ENCODE measurements at places on chromosomes 1 and 21.

DNA sequence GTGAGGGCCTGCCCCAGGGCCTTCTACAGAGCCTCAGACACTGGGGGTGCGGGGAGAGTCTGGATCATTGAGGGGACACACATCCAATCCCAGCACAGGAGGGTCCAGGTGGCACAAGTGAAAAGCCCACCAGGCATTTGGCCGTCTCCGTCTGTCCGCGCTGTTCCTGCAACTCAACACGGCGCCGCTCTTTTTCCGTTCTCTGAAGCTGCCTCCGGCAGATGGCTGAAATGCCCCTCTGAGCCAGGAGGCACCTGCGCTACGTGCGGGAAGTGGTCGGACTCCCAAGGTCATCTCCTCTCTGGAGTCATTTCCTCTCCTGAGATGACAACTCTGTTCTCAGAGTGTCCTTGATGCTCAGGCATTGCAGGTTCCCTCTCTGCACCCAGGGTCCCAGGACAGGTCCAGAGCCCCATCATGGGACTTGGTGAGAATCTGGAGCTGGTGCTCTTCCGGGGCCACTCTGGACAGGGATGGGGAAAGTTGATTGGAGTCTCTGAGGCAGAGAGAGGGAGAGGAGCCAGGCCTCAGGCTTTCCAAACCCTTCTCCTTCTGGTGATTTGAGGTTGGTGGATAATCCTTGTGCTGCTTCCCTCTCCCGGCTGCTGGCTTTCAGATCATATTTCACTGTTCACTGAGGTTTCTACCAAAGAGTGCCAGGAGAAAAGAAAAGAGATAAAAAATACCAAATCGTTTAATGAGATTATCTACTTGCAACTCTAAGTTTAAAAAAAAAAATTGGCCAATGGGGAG lies 14.0 kb upstream of the MIXL1 start:
- DNase-seq: no peak

DNA sequence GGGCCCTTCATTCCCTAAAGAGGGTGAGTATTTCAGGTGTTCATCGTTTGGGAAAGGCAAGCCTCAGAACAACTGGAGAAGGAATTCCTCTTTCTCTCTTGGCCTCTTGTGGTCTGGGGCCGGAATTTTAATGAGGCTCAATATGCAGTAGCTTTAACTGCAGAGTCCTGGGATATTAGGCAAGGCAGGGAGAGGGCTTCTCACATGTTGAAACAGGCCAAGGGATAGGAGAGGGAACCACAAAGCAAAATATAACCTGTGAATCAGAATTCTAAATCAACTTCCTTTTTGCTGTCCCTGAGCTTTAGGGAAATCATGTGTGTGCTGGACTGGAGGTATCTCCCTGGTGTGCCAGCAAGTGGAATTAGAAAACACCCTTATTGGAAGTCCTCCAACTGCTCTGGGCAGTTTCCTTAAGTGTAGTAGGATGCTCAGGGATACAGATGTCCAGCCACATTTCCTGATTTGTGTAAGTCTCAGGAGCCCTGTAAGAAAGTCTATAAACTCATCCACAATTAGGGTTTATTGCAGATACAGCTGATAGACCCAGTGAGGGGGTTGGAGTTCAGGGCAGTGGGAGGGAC lies 215.8 kb upstream of the ZRANB2 start:
- no peak for DNase-seq

GRCh38 chr1:151807131-151807530 lies 1.9 kb upstream of the LINGO4 start:
- DNase-seq: no peak

GRCh38 chr1:206633708-206634121 lies 1.6 kb upstream of the DYRK3 start:
- DNase-seq: peak; percentile 96

DNA sequence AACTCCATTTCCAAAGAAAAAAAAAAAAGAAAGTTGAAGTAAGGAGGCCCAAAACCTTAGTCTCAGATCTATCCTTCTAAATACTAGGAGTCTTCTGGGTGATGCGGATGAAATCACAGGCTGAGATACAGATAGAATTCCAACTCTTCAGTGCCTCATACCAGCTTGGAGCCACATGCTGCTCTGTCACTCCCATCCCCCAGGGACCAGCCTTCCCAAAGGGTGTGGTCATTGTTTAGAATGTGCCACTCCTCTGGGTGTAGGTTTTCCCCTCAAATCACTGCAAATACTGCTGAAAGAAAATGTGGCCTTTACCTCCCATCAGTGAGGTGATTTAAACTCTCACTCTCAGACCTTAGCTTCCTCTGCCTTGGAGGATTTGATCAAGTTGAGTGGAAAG lies 112.9 kb downstream of the CDC7 start:
- DNase-seq: peak; percentile 33

GRCh38 chr1:1061682-1062345 lies 12.3 kb downstream of the RNF223 start:
- no peak for DNase-seq

GRCh38 chr1:219463636-219464035 lies 149.3 kb downstream of the ZC3H11B start:
- DNase-seq: no peak

DNA sequence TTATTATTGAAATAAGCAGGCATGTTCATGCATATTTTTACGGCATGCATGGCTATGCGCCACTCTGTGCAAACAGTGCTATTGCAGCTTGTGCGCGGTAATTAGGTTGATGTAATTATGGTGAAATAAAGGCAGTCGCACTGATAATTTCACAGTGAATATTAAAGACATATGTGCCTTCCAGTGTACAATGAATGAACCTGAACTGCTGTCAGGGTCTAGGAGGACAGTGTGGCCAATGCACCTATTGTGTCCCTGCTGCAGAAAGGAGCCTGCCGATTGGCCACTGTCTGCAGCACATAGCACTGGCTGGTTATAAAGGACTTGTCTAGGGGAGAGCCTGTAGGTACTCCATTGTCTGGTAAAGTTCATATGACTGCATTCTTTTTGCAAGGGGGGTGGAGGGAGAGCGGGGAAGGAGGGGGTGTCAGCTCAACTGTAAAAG lies 340.4 kb downstream of the USP25 start:
- peak; percentile 38 for DNase-seq

- no peak for DNase-seq
These were observed 63.5 kb downstream of the ETS2 start for GRCh38 chr21:38869196-38869595.

DNA sequence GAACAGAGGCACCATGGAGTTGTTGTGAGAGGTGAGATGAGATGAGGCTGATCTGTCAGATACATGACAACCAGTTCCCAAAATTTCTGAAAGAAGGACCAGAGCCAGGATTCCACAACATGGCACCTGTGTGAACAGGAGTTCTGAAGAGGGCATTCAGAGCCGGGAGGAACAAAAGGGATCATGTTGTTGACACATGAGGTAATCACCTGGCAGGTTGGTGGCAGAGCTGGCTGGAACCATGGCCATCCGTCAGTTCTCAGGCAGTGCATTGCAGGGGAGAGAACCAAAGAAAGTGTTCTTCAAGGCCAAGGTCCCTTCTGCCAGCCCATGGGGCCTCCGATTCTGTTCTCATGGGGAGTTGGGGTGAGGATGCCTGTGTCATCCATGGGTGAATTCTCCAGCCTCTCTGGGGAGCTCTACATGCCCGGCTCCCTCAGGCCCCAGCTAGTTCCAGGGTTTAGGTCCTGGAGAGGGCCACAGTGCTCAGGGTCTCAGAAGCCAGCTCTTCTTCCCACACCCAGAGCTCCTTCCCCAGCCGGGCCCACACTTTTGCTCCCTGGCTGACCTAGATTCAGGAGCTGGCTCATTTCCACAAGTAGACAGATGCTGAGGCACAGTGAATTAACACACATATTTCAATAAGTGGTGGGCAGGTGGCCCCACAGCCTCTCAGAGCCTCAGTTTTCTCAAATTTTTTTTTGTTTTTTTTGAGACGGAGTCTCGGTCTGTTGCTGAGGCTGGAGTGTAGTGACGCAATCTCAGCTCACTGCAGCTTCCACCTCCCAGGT lies 49.1 kb upstream of the CTPS1 start:
- no peak for DNase-seq

DNA sequence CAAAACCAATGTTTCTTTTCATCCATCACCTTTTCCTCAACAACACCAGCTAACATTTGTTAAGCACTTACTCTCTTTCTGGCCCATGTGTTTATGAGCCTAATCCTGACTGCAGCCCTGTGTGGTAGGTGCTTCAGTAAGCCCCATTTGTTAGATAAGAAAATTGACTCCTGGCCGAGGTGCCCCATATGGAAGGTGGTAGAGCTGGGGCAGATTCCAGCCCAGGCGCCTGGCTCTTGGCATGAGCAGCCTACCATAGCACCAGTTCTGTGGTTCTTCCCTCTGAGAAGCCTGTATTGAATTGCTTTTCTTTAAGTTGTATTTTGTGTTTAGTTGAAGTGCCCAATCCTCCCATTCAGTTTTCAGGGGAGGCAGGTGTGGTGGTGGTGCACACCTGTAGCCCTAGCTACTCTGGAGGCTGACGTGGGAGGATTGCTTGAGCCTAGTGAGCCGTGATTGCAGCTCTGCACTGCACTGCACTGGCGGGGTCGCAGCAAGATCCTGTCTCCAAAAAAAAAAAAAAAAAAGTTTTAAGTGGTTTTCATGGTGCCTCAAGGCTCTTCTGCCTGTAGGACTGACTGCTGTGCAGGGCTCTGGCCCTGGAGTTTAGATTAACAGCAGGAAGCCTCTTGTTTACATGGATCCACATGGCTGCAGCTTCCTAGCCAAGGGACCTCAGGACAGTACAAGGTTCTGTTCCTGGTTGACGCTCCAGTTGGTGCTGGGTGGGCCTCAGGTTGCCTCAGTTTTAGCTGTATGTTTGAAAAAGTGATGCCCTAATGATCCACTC lies 125.9 kb downstream of the MRPS6 start:
- DNase-seq: no peak
